AG09319 (cell line): ENCODE measurements at places on chromosomes 7 and 10.

- no peak for DNase-seq
These were observed 483.6 kb downstream of the INHBA start for GRCh38 chr7:41219276-41219675.

GRCh38 chr10:11757454-11757820, 15.3 kb downstream of the ECHDC3 start:
- peak; percentile 68 for DNase-seq

DNA sequence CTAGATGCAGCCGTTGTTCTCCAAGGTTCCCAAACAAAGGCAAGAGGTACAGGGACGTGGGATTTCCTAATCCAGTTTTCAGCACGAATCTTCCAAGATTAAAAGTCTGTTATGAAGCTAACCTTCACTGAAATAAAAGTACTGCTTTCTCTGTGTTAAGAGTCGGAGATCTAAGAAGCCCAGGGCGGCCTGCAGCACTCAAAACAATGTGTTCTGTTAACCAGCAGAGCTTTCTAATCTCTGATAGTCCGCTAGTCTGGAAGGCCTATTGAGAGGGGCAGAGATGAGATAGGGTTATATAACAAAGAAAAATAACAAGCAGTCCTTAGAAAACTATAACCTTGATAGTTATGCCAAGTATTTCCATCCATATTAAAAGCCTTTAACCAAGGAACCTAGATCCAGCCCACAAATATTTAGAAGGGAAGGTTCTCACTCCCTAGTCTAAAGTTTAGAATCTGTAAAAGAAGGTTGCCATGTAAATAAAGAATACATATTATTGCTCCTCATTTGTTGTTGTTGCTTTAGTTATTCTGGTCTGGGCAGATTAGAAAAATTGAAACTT, 106.3 kb upstream of the SVIL start:
- no peak for DNase-seq

- DNase-seq: no peak
These were observed 3.7 kb upstream of the COL13A1 start for GRCh38 chr10:69797959-69798358.

DNA sequence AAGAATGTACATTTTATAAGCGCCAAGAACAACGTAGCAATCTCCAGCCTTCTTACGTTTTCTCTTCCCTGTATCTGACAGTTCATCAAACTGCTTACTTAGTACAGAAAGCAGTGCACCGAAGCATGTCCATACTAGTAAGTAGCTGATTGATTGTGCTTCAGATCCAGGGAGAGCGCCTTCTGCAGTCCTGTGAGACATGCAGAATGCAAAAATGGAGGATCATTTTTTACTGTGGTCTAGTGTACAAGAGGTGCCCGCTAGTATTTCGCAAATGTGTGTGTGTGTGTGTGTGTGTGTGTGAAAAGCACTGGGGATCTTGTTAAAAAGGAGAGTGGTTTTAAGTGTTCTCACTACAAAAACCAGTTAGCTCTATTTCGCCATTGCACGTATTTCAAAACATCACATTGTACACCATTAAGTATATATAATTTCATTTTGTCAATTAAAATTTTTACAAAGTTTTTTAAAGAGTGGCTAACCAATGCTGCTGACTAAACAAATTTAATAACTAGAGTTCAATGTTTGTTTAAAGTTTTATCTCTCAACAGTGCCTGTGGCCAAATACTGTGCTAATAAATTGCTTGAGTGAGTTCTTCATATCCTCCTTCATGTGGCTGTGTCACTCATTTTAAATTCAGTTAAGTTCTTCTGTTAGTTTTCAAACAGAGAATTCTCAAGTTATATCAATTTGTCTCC, 99.6 kb downstream of the ZMYND11 start:
- DNase-seq: no peak

- peak; percentile 62 for DNase-seq
These were observed 53.4 kb downstream of the WNT2 start for GRCh38 chr7:117269417-117269816.

DNA sequence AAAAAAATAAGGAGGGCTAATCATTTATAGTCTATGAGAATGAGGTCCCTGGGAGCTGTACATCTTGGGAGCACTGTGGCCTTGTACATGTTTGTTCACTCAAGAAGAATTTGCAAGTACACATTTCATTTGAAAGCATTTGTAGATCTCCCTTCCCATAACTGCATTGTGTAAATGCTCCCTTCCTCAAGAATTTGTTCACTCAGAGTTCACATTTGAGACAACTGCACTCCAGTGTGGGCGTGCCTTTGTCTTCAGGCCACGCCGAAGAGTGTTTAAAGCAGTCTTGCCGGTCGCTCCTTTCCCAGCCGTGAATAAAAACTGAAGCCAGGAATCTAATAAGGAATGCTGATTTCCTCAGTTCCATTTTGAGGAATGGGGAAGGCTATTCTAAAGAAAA, 291.1 kb upstream of the LYZL1 start:
- no peak for DNase-seq

DNA sequence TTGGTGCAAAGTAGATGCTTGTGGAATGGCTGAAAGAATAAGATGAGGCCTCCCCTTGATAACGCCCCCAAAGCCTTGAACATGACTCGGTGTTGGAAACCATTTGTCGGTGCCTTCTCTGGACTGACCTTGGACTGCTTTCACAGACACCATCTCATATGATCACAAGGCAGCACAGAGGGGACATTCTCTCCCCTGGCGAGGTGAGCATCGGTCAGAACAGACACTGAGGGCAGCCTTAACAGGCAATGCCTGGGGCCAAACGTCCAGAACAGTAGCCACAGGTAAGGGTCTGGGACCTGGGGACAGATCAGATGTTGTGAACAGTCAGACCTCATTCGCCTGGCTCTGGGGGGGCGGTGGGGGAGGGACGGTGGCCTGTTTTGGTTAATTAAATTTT, 2.8 kb upstream of the TRRAP start:
- no peak for DNase-seq

DNA sequence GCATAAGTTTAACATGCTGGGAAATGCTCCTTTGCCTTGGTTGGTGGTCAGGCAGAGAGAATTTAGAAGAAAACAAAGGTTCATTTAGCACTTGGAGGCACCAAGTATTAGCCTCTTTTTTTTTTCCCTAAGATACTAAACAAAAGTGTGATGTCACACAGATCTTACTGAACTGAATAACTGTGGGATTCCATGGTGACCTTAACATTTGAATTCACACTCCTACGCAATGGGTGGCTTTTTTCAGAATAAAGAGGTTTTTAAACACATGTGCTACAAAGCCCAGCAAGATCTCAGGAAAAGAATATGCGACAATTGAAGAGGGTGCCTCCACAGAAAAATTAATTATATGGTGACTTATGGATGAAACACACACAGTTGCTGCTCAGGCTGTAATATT, 133.4 kb upstream of the ABCB5 start:
- no peak for DNase-seq

DNA sequence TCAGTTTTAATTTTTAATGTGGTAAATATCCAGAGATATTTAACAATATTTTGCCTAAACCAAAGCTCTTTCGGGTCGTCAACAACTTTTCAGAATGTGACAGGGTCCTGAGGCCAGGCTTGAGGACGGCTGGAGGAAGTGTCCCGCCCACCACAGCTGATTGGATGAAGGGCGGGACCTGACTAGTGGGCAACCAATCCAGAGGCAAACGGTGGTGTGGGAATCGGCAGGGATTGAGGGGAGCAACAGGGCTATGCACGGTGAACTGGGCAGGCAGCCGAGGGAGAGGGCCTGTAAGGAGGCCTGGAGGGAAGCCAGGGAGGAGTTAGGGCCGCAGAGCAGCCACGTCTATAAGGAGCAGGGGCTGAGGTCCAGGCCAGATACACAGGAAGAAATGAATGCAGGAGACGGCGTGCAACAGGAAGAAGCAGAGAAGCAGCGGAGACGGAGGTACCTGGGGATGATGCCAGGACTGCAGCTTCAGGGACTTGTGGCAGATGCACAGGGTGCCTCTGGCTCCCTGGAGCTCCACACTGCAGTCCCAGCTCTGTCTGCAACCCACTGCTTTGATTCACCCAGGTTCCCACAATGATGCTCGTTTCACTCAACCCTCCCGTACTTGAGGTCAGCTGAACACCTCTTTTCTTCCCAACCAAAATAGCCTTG, 46.1 kb upstream of the ZMIZ1 start:
- no peak for DNase-seq

DNA sequence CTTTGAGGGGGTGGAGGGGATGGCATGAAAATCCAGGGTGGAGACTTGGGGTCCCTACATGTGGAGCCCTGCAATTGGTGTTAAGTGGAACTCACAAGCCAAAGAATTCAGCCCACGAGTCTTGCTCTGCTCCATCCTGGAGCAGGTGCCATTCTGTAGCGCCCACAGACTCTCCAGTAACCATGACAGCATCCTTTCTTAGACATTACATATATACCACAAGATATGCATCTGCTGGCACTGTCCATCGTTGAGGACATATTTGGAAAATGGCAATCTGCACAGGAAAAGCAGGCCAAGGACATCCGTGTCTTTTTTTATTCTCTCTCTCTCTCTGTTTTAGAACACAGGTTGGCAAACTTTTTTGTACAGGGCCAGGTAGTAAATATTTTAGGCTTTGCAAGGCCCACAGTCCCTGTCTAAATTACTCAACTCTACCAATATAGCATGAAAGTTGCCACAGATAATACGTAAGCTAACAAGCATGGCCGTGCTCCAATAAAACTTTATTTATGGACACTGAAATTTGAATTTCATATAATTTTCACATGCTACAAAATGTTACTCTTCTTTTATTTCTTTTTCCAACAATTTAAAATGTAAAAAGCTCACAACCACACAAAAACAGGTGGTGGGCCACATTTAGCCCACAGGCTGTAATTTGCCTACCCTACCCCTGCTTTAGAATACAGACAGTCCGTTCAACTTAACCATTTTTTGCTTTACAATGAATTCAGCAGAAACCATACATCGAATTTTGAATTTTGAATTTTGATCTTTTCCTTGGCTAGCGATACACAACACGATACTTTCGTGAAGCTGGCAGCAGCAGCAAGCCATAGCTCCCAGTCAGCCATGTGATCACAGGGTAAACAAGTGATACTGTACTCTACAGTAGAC, 141.4 kb upstream of the STK17A start:
- DNase-seq: no peak

DNA sequence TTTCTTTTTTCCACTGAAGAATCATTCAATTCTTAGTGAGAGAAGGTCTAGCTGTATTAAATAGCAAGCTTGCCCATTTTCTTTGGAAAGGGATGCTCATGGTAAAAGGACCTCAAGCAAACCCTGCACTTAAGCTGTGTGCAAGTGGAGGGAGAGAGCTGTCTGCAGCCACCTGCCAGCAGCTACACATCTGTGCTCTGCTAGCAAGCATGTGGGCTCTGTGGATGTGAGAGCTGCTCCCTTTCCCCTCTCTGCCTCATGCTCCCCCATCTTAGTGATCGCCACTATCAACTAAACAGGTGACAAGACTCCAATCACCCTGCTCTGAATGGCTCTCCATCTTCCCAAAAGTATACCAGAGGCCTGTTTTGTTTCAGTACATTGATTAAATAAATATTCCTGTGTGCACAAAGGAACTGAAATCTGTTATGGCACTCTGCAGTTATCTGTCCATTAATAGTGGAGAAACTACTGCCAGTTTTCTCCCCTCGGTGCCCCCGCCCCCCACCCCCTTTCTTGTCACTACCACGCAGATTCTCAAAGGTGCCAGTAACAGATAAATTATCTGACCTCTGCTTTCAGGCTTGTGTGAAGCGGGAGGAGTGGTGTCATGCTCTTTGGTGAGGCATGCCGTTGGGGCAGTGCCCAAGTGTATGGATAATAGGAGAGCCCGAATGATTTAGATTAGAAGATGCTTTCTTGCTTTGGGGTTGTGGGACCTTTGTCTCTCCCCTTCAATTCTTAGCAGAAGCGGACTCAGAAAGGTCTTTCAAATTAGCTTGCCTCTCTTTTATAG, 26.4 kb downstream of the AUTS2 start:
- DNase-seq: no peak

DNA sequence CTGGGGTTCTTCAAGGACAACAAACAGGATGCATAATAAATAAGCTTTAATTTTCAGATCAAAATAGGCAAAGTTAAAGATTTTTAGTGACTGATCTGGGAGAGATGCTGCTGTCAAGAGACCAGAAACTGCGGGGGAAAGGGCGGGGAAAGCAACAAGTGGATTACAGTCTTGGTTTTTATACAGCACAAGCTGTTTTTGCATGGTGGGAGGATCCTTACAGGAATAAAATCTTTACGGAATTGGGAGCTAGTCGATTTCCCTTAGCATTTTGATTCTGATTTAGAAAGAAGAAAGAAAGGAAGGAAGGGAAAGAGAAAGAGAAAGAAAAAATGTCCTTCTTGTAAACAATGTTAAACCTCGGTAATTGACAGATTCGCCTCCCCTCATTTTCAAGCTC, 242.3 kb upstream of the SP8 start:
- DNase-seq: no peak

- DNase-seq: no peak
These were observed 54.0 kb upstream of the ZMIZ1 start for GRCh38 chr10:79014796-79015195.

DNA sequence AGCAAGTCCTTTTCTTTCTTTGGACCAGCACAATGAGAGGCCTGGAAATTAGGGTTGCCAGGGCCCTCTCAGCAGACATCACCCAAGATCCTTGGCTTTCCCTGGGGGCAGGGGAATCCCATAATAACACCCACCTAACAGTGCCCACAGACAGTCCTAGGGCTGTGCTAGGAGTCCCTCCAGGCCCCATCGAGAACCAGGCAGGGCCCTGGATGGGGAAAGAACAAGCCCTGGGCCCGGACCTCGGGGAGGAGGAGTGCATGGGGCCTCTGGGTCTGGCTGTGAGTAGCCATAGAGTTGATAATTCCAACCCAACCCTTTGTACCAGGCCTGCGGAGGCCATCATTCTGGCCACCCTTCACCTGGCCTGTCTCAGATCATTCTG, 201.2 kb upstream of the ZMIZ1 start:
- no peak for DNase-seq

DNA sequence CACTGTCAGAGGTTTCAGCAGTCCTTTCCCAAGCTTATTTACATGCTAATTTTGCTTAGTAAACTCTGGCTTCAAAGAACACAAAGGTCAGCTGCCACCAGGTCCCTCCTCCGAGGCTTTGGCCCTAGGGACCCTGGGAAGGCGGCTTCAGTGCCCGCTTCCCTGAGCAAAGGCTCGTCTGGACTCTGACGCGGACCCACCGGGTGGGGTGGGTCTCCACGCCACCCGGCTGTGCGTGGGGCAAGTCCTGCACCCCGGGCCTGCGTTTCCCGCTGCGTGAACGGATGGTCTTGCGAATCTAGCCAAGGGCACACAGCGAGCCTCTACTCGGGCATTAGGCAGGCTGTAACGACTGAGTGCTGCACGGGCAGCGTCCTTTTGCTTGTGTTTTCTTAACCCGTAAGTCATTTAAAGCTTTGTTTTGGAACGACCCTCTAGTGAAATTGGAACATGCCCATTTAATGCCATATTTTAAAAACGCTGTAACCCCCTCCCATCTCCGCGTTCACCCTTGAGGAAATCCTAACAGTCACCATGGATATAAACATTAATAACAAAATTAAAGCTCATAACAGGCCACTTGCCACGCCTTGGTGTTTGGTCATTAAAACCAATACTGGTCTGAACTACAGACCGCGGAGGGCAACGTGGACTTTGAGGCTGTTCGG, 828 bp downstream of the BNIP3 start:
- DNase-seq: no peak

- DNase-seq: no peak
These were observed 56.7 kb downstream of the EGFR start for GRCh38 chr7:55075464-55076021.

- DNase-seq: no peak
These were observed 43.4 kb downstream of the LAMB1 start for GRCh38 chr7:107959527-107959898.
